ENCODE measurements at places on chromosomes 6 and 20.

GRCh38 chr6:154515826-154516225 is 5.3 kb upstream of the CNKSR3 start:
- no peak for DNase-seq

DNA sequence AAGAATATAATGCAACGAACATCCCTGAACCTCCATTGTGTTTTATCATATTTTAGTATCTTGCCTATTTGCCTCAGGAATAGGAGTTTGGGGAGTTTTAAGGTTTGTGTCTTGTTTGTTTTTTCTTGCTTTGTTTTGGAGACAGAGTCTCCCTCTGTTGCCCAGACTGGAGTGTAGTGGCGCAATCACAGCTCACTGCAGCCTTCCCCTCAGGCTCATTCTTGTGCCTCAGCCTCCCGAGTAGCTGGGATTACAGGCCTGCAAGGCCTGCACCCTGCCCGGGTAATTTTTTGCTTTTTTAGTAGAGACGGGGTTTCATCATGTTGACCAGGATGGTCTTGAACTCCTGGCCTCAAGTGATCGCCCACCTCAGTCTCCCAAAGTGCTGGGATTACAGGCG is 63.3 kb upstream of the CARMIL1 start:
- DNase-seq = no peak

- no peak for DNase-seq
These were observed 190.5 kb upstream of the HEY2 start for GRCh38 chr6:125558907-125559306.

DNA sequence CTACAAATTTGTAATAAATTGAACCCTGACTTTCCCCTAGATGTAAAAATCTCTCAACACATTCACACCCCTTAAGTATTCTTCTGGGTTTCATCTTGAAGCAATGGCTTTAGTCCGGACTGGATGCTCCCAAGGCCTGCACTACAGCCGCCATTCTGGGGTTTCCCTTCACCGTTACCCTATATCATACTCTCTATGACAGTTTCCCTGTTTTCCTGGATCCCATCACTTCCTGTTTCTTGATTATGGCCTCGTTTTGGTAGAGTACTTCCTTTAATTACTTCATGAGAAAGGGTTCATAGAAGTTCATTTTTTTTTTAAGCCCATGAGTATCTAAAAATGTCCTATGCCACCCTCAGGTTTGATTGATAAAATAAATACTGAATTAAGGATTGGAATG is 11.7 kb downstream of the FIG4 start:
- no peak for DNase-seq

DNA sequence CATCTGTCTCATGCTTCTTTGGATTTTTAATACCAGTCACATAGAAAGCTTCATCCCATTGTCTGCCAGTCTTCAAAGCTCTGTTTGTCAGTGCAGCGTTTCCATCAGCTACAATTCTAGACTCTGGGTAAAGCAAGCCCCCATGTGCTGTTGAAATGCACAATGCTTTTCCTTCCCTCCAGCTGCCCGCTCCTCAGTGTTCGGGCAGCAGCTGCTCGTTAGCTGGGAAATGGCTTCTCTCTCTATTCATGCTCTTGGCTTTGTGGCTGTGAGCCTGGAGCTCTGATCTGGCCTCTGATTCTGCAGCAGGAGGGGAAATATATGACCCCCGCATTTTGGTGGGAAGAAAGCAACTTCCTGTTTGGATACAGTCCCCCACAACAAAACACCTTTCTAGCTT is 213.0 kb upstream of the CDYL start:
- DNase-seq = no peak

GRCh38 chr6:129671442-129672340 is 38.3 kb downstream of the ARHGAP18 start:
- DNase-seq = no peak

GRCh38 chr6:28218312-28219248 is 6.5 kb upstream of the ZSCAN9 start:
- no peak for DNase-seq

GRCh38 chr6:17988422-17988944 is 1.0 kb upstream of the KIF13A start:
- DNase-seq = no peak

GRCh38 chr6:13038315-13038714 is 290.0 kb downstream of the TBC1D7 start:
- DNase-seq = no peak

- DNase-seq = no peak
These were observed 103.6 kb upstream of the CNKSR3 start for GRCh38 chr6:154614101-154614500.

GRCh38 chr6:62037445-62037844 is 248.6 kb downstream of the KHDRBS2 start:
- no peak for DNase-seq

- no peak for DNase-seq
These were observed 30.5 kb upstream of the GLP1R start for GRCh38 chr6:39018103-39018502.

DNA sequence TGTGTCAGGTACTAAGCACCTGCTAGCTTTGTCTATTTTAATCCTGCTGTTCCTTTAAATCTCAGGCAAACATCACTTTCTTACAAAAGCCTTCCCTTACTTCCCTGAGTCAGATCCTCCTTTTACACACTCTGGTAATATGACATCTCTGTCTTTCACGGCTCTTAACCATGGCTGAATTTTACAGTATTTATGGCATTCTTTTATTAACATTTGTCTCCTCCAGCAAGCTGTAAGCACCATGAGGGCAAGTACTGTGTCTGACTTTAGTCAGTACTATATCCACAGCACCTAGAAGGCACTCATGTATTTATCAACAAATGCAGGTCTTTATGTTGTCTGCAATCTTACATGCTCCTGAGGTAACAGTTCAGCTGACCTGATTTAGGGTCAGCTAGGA is 33.7 kb upstream of the HBS1L start:
- no peak for DNase-seq

DNA sequence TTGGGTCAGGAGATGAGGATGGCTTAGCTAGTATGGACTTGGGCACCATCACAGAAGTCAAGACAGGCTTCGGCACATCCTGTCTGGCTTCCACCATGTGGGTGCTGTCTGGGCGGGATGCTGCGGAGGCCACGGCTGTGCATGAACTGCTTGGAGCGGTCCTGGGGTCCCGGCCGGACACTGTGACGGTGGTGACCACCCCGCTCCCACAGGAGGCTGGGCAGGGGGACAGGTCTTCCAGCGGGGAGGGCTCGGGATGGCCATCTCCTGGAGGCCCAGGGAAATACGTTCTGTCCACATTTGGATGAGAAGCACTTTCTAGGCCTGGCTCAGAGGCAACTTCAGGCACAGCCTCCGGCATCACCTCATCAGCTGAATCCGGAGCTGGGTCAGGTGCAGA is 32.1 kb upstream of the TCFL5 start:
- no peak for DNase-seq

- DNase-seq = no peak
These were observed 64.8 kb upstream of the NAA20 start for GRCh38 chr20:19952392-19952791.

DNA sequence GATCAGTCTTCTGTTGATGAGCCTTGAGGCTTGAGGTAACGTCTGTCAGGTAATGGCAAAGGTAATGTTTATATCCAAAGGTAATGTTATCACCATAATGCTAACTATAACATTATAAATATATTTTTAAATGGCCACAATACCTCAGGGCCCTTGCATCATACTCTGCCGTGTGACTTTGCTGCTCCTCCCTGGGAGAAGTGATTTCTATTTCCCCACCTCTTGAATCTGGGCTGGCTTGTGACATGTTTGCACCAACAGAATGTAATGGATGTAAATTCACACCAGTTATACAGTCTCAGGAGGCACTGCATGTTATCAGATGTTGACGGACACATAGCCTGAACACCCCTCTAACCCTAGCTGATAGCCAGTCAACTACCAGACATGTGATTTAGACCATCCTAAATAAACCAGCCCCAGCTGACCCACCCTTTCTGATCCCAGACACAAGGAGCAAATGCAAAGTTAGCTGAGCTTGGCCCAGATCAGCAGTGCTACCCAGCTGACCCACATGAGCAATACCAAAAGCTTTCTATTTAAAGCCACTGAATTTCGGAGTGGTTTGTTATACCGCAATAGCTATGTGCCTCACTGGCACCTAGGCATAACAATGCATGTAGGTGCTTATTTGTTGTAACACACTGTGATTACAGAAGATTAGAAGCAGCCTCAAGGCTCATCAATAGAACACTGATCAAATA is 93.8 kb upstream of the SIRPA start:
- DNase-seq = no peak

DNA sequence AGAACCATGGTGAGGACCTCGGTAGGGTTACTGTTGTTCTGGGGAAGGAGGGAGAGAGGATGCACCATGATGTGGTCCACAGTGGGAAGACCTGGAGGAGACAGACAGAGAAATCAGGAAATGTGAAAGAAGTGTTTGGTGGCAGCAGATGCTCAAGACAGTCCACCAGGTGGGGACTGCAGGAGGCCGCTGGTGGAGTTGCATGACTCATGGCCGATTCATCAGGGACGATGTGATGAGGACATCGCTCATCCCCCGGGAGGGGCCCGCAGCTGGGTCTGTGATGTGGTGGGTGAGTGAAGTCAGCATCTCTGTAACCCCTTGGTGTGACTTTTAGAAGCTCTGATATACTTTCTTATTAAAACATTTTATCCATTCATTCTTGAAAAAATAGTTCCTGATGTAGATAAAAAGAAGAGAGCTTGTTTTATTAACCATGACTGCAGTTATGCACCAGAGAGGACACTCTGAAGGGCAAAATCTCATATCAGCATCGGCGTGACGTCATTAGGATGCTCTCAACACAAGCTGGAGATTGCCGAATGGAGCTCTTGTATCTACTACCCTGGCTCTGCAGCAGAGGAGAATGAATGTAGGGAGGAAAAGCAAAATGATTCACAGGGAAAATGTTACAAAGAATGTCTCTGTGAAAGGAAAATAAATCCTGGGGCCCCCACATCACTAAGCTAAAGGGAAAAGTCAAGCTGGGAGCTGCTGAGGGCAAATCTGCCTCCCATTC is 71.2 kb downstream of the RAMACL start:
- DNase-seq = peak; percentile 10

- DNase-seq = no peak
These were observed 472.1 kb upstream of the RNF217 start for GRCh38 chr6:124490122-124490521.

DNA sequence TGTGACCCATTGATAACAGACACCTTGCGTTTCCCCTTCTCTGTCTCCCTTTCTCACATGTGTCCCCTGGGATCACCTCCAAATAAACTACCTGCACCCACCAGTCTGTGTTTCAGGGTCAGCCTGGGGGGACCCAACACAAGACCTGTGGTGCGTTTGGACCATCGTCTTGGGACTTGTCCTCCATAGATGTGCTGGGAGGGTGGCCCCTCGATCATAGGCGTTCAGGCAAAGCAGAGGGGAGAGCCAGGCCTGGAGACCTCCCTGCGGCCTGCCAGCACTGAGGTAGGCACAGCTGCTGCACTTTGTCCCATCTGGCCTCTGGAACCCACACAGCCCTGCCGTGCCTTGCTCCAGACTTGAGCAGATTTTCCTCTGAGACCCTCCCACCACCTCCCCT is 18.1 kb downstream of the CST9 start:
- no peak for DNase-seq

DNA sequence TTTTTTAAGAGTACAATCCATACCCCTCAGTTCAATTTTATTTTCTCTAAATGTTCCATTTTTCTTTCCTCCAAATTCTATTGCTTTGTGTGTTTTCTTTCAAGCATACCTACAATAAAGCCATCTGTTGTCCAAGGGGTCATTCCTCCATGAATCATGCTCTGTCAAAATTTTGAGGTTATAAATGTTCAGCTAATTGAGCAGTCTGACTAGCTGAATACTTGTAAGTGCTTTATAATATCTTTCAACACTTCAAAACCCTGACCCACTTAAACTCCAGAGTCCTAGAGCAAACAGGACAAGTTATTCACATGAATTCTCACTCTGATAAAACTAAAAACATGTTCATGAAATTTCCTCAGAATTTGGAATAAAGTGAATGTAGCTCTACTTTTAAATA is 33.4 kb upstream of the EYA4 start:
- DNase-seq = no peak

DNA sequence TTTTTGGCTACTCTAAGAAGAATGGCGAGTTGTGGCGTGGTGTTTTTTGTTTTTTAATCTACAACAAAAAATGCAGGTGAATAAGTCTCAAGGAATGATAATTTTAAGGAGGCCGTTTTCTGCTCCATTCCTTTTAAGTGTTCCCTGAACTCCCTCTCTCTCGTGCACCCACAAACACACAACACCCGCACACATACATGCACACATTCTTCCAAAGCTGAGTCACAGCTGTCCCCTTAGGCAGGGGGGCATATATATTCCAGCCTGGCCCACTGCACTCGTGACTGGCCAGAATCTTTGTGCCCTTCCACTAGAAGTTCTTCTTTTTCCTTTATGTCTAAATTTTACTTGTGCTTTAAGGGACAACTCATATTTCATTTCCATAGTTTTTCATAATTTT is 405.7 kb downstream of the LMBRD1 start:
- DNase-seq = no peak

DNA sequence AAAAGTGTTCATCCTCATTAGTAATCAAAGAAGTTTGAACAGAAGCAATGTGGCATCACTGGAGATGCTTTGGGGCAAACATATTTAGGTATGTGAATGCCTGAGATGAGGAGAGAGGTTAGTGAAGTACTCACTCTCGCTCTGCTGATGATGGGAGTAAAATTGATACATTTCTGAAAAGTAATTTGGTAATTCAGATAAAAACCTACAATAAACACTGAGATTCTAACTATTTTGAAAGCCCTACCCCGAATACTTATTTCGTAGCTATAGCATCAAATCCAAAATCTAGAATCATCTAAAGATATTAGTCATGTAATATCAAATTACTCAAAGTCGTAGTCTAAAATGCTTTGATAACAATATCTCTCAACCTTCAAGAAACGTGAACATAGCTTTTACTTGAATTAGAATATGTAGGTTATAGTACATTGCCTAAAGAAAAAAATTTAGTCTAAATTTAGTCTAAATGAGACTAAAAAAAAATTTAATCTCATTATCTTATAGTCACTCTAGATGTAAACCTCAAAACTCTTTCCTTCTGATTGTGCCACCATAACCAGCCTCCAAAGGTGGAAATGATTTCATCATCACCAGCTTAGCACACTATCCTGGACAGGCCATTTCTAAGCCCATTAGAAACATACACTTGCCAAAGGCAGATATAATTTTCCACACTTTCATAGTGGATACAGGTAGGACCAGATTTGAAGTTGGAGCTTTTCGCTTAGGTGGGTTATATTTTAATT is 232.5 kb upstream of the TAB2 start:
- DNase-seq = no peak

- no peak for DNase-seq
These were observed 105.8 kb upstream of the RUNX2 start for GRCh38 chr6:45222380-45222779.

- no peak for DNase-seq
These were observed 75.4 kb downstream of the ADAT2 start for GRCh38 chr6:143375022-143375585.
